ENCODE measurements at places on chromosomes 5 and 9. TPM values are rescaled to one million over a fixed set of nuclear protein-coding genes. Genes with fewer than 3 reads are reported as not detected.

The SRA1 gene
- 37.8 TPM for total RNA-seq

The PTGR1 gene
- 399 TPM for total RNA-seq

- no peak for DNase-seq
Measured at GRCh38 chr5:148615644-148616275, 38.6 kb downstream of the HTR4 start.

- no peak for DNase-seq
Measured at GRCh38 chr9:106172265-106172664, 477.9 kb downstream of the TMEM38B start.

The STK32A gene
- total RNA-seq = 9.7 TPM

The RBM18 gene
- total RNA-seq = 25.0 TPM

The INSL4 gene
- not detected for total RNA-seq

- DNase-seq = no peak
Measured at GRCh38 chr5:170076211-170076610, 29.5 kb upstream of the FOXI1 start.

- no peak for DNase-seq
Measured at GRCh38 chr9:85942913-85943709, 2.2 kb downstream of the NAA35 start.

GRCh38 chr9:76290555-76290954 lies 103.7 kb downstream of the RFK start:
- DNase-seq = no peak

- no peak for DNase-seq
Measured at GRCh38 chr5:65197531-65198455, 283.9 kb downstream of the ADAMTS6 start.

- DNase-seq = no peak
Measured at GRCh38 chr9:108386859-108387384, 468.9 kb downstream of the ACTL7B start.

DNA sequence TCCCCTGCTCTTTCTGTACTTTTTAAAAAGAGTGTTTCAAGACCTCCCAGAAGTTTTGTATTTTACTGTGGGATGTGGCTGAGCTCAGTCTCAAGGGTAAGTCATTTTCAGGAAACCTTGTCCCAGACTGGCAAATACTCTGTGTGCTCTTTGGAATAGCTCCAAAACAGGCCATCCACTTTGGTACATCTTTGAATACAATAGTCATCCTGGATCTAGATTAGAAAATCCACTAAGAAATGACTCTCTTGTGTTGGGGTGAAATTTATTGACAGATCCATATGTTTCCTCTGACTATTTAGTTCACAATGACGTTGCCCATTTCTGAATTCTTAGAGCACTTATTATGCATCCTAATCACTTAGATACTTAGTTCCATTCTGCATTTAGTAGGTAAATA lies 95.2 kb downstream of the PLCXD3 start:
- no peak for DNase-seq

GRCh38 chr9:28064241-28064815 lies 491.0 kb upstream of the C9orf72 start:
- DNase-seq = no peak

The TSSK1B gene
- 2.1 TPM for total RNA-seq

DNA sequence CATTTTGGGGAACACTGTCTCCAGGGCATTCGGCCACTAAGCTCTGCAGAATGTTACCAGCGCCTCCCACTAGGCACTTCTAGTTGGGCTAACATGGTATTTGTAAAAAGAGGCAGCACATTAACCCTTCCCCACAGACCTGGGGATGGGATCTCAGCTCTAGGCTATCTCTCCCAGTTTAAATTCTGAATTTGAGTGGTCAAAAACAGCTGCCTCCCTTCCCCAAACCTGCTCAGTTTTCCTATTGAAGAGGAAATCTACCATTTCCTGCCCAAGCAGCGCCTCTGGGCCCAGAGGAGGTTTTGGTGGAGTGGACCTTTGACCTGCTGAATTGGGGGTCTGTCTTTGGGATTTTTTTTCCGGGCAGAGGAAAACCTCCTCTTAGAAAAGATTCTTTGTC lies 53.2 kb downstream of the ENC1 start:
- no peak for DNase-seq

The CAMSAP1 gene
- total RNA-seq = 35.8 TPM

- DNase-seq = no peak
Measured at GRCh38 chr9:129270903-129271431, 92.9 kb upstream of the IER5L start.

- DNase-seq = no peak
Measured at GRCh38 chr5:113376640-113377039, 58.1 kb downstream of the TSSK1B start.

GRCh38 chr5:124605541-124605940 lies 140.9 kb downstream of the ZNF608 start:
- DNase-seq = no peak

The TAF1L gene
- not detected for total RNA-seq

The LIFR gene
- 65.4 TPM for total RNA-seq

- DNase-seq = no peak
Measured at GRCh38 chr5:88108490-88109279, 160.0 kb downstream of the TMEM161B start.

DNA sequence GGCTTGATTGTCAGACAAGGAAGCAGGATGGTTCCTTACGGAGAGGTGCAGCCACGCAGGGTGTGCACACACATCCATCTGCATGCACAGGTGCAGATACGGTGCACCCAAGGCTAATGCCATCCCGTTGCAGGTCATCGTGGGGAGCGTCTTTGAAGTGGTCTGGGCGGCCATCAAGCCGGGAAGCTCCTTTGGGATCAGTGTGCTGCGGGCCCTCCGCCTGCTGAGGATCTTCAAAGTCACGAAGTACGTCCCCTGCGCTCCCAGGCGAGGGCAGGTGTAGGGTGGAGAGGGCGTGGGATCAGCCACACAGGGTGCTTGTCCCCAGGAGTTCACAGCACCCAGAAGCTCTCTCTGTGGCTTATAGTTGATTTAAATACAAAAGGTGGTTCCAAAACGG lies 106.4 kb downstream of the CACNA1B start:
- DNase-seq = no peak

DNA sequence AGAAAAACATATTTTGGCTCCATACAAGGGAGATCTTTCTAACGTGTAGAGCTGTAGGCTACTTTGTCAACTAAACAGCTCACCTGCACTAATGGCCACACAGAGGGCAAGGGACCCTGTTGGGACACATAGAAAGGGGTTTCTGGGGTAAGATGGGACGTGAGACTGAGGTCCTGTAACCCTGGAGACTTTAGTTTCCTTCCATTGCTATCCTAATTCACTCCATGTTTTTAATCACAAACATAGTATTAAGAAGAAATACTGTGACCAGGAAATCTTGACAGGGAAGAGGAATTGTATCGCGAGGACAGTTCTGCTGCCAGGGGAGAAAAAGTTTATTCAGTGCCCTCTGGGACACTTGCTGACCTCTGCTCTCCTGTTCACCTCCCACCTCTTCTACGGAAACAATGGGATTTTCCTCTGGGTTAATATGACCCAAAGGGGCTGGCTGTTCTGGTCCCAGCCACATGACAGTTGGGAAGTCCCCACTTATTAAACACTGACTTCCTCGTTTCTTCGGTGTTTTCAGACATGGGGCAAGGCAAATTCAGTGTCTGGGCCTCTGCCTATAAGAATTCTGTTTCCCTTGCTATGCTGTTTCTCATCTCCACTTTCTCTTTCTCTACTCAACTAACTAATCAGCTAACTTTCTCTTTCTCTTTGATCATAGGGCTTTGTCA lies 106.9 kb upstream of the SEMA6A start:
- no peak for DNase-seq

DNA sequence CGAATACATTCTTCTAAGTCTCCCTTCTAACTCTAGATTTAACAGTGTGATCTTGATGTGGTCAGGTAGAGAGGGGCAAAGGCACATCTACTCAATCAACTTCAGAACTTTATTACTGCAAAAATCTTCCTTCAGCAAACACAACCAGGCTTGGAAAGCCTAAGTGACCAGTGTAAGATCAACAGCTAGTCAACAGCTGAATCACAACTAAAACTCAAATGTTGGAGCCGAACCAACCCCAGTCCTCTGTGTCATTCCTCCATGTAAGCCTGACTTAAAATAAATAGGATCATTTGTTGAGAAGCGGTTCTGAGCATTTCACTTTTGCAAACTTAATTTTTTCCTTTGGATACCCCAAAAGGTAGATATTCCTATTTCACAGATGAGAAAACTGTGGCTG lies 352.7 kb downstream of the EBF1 start:
- DNase-seq = no peak

The BARX1 gene
- total RNA-seq = not detected

- DNase-seq = no peak
Measured at GRCh38 chr5:109467058-109467457, 57.3 kb upstream of the PJA2 start.

DNA sequence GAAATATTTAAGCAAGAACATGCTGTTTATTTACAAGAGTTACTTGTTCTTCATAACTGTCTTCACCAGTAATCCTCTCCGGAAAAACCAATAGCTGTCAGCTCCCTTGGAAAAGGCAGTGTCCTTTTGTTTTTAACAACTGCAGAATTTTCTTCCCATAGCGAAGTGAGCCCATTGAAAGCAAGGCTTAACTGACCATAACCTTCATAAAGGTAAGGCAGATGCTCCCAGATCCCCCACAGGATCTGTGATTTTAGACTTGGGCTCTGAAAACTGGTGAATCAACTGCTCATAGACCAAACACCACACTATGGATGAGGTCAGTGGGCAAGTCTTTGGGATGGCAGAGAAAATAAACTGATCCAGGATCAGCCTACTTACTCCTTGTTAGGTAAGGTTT lies 155.0 kb downstream of the GLIS3 start:
- DNase-seq = no peak

DNA sequence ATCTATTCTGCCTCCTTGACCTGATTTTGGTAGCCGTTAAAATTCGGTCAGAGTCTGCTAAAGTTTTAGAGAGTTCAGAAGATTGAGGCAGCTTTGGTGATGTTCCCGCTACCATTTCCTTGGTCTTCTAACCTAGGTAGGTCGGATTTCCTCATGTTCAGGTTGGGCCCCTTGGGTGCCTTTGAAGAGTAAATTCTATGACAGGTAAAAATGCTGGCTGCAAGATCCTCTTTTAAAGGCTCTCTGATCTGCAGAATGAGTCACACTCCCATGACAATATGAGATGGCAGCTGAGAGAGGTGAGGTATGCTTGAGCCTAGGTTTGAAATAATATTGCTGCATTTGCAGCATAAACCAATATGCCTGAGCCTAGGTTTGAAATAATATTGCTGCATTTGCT lies 198.9 kb downstream of the TSSK1B start:
- no peak for DNase-seq

GRCh38 chr9:12699529-12699928 lies 6.3 kb downstream of the TYRP1 start:
- no peak for DNase-seq

- DNase-seq = no peak
Measured at GRCh38 chr9:131188976-131189375, 63.6 kb downstream of the NUP214 start.

DNA sequence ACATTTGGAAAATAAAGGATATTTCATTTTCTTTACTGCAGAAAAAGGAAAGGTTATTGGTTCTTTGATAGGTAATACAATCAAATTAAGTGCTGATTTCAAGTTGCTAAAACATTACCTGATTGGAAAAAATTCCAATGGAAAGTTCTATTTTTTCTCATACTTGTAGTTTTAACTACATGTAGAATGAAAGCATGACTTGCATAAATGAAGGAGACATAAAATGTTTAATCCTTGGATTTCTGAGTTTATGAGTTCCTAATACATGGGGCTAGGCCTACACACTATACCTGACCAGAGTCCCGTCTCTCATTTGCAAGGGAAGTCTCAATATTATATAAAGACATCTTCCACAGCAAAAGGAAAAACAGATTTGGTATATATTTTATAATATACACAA lies 5.2 kb upstream of the MEIKIN start:
- DNase-seq = no peak

DNA sequence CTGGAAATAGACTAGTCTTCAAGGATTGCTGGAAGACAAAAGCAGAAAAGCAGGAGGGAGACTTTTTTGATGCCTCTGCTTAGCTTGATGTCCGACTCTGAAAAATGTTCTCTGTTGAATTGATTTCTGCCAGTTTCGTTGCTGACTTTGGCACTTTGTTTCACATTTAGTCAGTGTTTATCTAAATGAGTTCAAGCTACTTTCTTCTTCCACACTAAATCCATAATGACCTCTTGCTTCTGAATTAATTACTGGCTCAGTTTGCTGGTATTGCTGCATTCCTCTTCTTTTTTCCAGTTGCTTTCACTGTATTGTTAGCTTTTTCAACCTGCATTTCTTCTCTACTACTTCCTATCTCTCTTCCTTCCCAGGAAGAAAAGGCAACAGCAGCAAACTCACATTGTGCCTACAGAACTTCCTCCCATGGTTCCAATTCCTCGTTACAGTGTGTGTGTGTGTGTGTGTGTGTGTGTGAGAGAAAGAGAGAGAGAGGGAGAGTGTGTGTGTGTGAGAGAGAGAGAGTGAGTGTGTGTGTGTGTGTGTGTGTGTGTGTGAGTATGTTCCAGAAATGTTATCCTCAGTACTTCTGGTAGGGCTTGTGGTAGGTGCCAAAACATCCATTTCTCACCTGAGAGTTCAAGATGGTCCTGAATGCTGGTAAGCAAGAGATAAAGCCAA lies 234.8 kb downstream of the CSNK1G3 start:
- no peak for DNase-seq

The WDR38 gene
- total RNA-seq = not detected

GRCh38 chr5:169906745-169907649 lies 73.3 kb downstream of the INSYN2B start:
- DNase-seq = no peak
